ENCODE measurements at places on chromosomes 11 and 22.

DNA sequence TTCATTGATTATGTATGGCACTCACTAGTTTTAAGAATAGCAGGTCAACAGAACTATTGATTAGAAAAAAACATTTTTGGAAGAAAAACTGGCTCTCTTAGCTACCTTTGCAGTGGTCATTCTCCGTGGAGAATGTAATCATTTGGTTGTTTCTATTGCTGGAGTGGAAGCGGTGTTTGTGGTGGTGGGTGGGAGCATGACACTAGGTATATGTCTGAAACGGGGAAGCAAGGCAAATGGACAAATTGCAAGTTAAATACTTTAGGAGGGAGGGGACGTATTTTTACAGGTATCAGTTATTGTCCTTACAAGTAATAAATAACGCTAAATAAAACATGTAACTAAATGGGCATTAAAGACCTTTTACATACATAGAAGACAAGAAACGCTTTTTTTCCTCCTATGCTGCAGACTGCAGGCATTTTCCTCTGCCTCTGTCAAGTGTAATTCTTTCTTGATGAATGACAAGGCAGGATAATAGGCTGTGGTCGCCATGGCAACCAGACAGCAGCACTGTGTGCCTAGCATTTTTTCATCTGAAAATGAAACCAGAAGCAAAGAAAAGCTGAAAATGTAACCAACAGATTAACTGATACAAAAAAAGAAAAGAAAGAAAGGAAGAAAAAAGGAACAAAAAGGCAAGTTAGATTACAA lies 46.2 kb downstream of the BLID start:
- peak; percentile 83 for DNase-seq

DNA sequence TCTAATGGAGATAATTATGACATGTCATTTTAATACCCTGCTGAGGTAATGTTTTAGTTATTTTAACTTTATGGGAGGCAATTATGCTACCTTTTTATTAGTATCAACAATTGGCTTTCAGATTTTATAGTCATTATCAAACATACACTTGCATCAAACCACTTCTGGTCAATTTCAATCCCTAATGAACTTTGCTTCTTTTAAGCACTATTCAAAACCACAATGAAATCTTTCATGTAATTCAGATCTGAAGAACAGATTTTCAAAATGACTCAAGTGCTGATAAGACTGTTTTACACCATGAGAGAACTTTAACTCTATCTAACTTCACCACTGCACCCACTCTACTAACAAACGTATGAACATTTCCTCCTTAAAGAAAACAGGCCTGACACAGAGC lies 25.9 kb upstream of the CCDC34 start:
- DNase-seq = no peak

DNA sequence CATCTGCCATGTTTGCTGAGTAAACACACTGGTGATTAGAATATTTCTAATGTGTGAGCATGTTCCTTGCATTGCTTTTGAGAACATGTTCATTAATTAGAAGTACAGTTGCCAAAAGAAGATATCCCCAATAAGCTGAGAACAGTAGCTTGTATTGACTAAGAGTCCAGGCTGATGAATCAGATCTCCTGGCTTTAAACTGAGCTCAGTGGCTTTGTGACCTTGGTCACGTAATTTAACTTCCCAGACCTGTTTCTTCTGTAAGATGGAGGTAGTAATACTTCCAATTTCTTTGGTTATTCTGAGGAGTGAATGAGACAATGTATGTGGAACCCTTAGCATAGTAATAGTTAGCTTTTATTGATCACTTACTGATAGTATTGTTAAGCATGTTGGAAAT lies 61.9 kb downstream of the CYB5R2 start:
- no peak for DNase-seq

GRCh38 chr22:24232124-24232523 lies 12.8 kb downstream of the GGT5 start:
- DNase-seq = no peak

GRCh38 chr22:38139901-38140300 lies 29.4 kb upstream of the BAIAP2L2 start:
- DNase-seq = no peak

All from lung (tissue), 17 donors.